Activated CD8-positive, alpha-beta T cell treated with anti-CD3 and anti-CD28 coated beads, Interleukin-2, amount 10 ng/mL, durations not matched to agents 7 days and 5 days (primary cell): ENCODE measurements at places on chromosomes 3 and 15. TPM values are rescaled to one million over a fixed set of nuclear protein-coding genes. Genes with fewer than 3 reads are reported as not detected.

The DAPK2 gene
- total RNA-seq = 1.5 TPM

The ADAM10 gene
- total RNA-seq = 135 TPM

GRCh38 chr3:184666442-184666841, 45.4 kb downstream of the MAGEF1 start:
- no peak overlapping the region for H3K4me3 ChIP-seq
- no peaks in the 10 kb centered on the region for H3K4me1 ChIP-seq
- H3K27ac ChIP-seq = no peak overlapping the region
- H3K36me3 ChIP-seq = no peaks in the 10 kb centered on the region
- peaks cover 14% of the 10 kb centered on the region for H3K27me3 ChIP-seq

GRCh38 chr15:98311566-98312188, 336.7 kb upstream of the IGF1R start:
- no peaks in the 10 kb centered on the region for H3K4me1 ChIP-seq
- H3K27ac ChIP-seq = no peak overlapping the region
- no peak overlapping the region for H3K4me3 ChIP-seq
- peaks cover 3% of the 10 kb centered on the region for H3K27me3 ChIP-seq
- no peaks in the 10 kb centered on the region for H3K36me3 ChIP-seq
- peak; percentile 83 for DNase-seq

DNA sequence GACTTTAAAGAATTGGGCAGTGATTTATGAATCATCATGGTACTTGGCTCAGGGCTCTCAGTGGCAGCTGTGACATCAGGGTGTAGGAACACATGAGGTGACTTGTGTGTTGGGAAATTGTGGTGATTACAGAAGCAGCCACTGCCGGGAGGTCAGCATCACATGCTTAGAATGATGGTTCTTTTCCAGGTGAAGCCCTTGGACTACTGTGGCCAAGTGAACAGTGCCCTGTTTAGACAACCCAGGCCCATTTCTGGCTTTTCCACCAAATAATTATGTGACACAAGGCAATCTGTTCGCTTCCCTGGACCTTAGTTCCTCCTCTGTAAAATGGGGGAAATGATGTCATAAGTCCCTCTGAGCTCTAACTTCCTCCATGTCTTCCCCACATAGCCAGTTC, 139.7 kb upstream of the ROPN1 start:
- H3K4me1 ChIP-seq = no peaks in the 10 kb centered on the region
- DNase-seq = no peak
- H3K36me3 ChIP-seq = no peaks in the 10 kb centered on the region
- no peak overlapping the region for H3K27ac ChIP-seq
- H3K4me3 ChIP-seq = no peak overlapping the region

DNA sequence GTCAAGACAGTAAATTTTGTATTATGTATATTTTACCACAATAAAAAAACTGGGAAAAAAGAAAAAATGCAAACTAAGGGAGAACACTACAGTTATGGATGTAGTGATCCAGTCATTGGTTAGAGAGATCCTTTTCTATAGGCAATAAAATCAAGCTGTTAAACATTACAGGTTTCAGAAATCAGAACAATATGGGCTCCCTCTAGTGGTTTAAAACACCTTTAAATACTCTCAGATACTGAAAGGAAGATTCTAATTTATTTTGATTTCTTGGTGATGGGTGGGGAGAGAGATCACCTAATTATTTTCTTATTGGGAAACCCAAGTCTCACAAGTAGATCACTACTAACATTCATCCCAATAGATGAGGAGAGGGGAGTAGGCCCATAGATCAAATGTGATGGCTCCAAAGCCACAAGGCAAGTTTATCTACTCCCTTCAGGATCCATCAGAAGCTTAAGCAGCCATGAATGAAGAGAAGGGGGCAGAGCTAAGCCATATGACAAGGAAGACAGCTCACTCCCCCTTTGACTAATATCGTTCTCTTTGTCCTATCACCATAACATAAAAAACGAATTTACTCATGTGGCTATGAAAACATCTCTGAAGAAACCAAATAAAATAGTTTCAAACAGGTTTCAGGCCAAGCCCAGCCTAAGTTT, 118.6 kb downstream of the ANO10 start:
- no peak overlapping the region for H3K4me3 ChIP-seq
- H3K27me3 ChIP-seq = no peaks in the 10 kb centered on the region
- peaks cover 34% of the 10 kb centered on the region for H3K4me1 ChIP-seq
- no peak for DNase-seq
- H3K27ac ChIP-seq = no peak overlapping the region
- H3K36me3 ChIP-seq = no peaks in the 10 kb centered on the region
